Hepatocyte (in vitro differentiated cells): ENCODE measurements at places on chromosomes 2 and 18.

DNA sequence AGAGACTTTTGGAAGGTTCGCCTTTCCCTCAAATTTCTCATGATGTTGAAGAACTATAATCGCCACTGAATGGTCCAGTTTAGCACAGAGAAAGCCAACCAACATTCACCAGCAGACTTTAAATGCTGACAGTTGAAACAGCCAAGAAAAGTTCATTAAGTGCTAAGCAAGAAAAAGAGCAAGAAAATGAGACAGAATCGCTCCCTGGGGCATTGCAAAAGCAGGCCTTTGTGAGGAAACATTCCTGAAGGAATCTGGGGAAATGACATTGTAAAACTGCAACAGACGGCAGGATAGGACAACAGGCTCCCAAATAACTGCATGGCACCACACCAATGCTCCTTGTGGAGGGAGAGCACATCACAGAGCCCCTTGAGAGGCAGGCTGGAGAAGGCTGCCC lies 269.3 kb upstream of the ID2 start:
- peak; percentile 33 for DNase-seq

GRCh38 chr2:19552270-19552669 lies 193.8 kb upstream of the OSR1 start:
- DNase-seq: no peak

GRCh38 chr2:135960656-135961551 lies 24.5 kb downstream of the DARS1 start:
- peak; percentile 9 for DNase-seq

GRCh38 chr2:38037757-38038621 lies 38.0 kb downstream of the CYP1B1 start:
- peak; percentile 21 for DNase-seq
